ENCODE measurements at places on chromosomes 1 and 21. TPM values are rescaled to one million over a fixed set of nuclear protein-coding genes. Genes with fewer than 3 reads are reported as not detected.

DNA sequence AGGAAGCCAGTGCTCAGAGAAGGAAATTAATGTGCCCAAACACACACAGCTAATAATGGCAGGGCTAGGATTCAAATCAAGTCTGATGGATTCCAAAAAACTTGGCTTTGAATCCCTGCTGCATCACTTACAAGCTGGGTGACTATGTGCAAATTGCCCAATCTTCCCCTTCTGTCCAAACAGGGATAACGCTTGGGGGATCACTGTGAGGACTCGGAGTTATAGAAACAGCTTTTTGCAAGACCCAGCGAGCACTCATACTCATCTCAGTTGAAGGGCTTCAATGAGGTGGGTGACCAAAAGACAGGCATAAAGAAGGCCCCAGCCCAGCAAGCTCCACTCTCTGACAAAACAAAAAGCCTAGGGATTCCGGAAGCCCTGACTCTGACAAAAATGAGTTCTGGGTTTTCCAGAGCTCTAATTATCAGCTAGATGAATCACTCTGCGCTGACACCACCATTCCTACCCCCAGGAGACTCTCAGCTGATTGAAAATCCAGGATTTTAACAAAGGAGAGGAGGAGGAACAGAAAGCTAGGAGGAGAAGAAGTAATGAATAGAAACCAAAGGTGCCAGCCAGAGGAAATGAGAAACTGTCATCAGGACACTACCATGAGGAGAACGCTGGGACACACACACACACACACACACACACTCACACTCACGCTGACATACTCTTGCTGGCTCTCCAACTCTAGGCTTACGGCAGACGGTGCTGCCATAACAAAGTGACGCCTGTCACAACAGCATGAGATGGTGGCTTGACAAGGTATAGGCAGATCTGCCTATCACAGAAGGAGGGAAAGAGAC lies 1.6 kb upstream of the STK40 start:
- DNase-seq, result no peak

- DNase-seq, result no peak
These were observed 62.5 kb upstream of the ACTL8 start for GRCh38 chr1:17692645-17693044.

DNA sequence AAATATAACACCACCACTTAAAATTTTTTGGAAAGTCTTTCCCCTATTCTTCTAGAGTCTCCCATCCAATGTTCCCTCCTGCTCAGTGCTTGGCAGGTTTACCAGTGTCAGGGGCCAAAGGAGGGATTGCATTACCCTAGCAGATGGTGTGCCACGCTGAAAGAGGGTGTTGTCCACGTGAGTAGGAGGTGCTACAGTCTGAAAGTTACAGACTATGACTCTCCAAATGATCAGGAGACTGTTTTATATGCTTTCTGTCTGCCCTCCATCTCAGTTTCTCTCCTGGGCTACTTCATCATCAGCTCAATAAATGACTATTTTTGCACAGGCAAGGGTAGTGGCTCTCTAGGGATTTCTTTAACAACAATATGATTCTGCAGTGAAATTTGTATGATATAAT lies 31.3 kb upstream of the ANGPTL7 start:
- no peak for DNase-seq

DNA sequence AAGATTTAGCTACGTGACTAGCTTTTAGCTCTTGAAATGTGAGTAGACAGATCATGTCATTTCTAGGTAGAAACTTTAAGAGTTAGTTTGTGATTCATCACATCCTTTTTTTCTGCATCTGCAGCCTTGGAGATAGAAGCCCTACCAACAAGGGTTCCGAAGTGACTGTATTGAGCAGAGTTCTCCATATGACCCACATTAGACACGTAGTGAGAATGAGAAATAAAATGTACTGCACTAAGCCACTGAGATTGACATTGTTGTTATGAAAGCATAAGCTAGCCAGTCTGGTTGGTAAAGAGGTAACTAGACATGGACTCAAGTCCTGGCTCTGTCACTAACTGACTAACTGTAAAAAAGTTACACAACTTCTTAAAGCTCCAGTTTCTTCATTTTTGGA lies 296.1 kb downstream of the PDE4B start:
- DNase-seq, result no peak

GRCh38 chr1:196608390-196609369 lies at the start of gene KCNT2:
KCNT2 (minus strand) TSS chr1:196608440; CDS start chr1:196608309, 131 bp downstream.
- no peak for DNase-seq

DNA sequence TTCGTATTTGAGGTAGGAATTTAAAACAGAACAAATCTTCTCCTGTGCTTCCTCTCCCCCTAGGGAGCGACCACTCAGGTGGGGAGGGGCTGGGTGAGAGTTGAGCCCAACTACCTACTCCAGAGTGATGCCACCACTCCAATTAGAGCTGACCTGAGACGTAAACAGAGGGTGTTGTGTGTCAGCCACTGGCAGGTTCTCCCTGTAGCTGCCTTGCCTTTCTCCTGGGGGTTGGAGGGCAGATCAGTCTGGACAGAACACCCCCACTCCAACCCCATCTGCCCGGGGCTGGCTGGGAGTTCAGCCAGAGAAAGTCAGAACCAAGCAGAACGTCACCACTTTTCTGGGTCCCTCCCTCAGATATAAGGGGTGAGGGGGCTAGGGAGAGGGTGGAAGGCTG lies 2.0 kb downstream of the HPDL start:
- DNase-seq, result no peak

Gene KRTAP19-3
- not detected for total RNA-seq

Gene AQP10
- not detected for total RNA-seq

DNA sequence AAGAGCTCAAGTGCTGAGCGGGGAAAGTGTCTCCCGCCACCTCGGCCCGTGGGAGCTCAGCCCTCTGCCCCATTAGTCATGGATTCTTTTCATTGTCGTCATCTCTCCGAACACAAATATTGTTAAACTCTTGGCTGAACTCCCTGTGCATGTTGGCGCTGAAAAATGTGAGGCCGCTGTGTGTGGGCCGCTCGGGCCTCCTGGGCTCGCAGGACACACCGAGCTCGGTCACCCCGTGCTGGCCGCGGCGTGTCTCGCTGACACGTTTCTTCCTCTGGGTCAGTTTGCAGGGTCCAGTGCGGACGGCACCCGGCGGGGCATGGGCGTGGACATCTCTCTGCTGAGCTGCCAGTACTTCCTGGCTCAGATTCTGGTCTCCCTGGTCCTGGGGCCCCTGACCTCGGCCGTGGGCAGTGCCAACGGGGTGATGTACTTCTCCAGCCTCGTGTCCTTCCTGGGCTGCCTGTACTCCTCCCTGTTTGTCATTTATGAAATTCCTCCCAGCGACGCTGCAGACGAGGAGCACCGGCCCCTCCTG lies 25.6 kb downstream of the SLC45A1 start:
- no peak for DNase-seq

Gene MDM4
- total RNA-seq, result 46.9 TPM

- no peak for DNase-seq
These were observed 61.5 kb downstream of the ARHGEF16 start for GRCh38 chr1:3515774-3516480.

DNA sequence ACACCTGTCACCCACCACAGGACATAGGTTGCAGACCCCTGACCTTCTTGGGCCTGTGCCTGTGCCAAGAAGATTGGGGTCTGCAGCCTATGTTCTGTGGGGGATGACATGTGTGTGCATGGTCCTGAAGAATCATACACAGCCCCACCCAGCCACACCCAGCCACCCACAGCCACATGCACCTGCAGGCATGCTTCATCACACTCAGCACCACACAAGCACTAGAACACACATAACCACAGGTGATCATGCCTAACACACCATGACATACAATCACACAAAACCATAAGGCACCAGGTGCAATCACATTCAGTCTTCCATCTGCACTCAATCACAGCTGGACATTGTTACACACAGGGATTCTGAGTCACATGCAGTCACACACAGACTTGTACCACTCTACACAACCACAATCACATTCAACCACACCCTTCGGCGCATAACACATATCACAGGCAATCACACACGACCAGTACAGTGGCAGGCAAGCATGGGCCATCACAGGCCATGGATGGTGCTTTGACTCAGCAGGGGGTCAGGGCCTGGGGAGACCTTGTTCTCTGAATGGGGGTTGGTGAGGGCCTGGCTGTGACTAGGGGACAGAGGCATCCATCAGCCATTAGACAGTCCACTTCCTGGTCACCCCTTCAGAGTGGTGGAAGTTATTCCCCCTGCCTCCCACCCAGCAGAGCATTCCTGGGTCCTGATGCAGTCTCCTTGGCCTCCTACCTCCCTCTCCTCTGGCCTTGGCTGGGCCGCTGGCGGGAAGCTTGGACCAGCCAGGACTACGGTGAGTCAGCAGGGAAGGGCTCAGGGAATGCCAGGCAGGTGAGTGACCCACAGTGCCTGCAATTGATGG lies 44.3 kb upstream of the EPS8L3 start:
- no peak for DNase-seq

- DNase-seq, result no peak
These were observed 90.1 kb downstream of the PRDM16 start for GRCh38 chr1:3159121-3159520.

GRCh38 chr1:179197690-179198297 lies 31.7 kb downstream of the ABL2 start:
- DNase-seq, result no peak

DNA sequence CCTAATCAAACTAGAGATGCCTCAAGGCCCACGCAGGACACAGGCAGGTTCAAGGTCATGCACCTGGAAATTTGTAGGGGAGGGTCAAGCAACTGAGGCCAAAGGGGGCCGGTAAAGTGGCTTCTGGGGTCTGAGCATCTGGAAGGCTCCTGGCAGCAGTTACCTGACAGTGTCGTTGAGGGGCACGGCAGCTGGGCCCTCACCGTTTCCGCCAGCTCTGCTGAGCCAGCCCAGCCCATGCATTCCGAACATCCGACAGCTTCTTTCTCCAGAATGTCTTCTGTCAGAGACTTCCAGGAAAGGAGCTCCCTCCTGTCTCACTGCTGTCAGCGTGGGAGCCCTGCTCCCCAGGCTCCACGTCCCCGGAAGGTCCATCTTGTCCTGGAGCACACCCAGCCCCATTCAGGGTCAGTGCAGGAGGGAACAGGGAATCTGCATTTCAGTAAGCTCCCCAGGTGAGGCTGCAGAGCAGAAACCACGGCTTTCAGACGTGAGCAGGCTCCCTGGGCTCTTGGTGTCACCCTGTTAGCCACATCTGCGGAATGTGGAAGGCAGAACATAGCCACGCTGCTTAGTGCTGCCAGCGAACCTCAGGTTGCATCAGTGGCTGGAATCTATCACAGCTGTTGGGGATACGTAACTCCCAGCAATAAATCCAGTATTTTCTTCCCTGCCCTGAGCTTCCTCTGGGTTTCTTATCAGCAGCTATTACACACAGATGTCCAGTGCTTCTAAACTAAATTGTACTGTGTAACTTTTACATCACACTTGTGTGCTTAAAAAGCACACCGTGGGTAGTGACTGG lies 36.3 kb upstream of the FAM3B start:
- DNase-seq, result no peak

DNA sequence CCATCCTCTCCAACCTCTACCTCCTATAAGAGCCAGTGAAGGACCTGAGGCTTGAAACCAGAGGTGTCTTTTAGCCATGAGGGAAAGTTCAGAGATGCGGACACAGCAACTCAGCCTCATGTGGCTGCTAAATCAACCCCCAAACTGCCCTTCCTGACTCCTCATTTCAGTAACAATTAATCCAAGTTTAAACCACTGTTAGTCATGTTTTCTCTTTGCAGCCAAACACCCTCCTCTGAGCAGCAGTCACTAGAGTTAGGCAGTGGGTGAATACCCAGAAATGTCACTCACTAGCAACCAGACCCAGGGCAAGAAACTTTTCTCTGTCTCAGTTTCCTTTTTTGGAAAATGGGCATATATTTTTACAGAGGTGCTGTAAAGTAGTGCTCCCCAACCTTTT lies 71.2 kb downstream of the KCNJ15 start:
- DNase-seq, result no peak

DNA sequence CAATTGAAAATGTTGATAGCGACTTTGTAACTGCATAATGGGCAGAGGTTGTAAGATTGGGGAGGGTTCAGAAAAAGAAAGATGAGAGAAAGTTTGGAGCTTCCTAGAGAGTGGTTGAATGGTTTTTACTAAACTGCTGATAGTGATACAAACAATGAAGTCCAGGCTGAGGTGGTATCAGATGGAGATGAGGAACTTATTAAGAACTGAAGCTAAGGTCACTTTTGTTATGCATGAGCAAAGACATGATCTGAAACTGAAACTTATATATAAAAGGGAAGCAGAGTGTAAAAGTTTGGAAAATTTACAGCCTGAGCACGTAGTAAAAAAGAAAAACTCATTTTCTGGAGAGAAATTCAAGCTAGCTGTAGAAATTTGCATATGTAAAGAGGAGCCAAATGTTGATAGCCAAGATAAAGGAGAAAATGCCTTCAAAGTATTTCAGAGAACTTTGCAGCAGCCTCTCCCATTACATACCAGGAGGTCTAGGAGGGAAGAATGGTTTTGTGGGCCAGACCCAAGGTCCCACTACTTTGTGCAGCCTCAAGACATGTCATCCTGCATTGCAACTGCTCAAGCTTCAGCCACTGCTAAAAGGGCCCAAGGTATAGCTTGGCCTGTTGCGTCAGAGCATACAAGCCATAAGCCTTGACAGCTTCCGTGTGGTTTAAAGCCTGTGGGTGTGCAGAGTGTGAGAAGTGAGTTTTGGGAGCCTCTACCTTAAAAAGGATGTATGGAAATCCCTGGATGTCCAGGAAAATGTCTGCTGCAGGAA lies 843.9 kb downstream of the AMY1C start:
- no peak for DNase-seq

DNA sequence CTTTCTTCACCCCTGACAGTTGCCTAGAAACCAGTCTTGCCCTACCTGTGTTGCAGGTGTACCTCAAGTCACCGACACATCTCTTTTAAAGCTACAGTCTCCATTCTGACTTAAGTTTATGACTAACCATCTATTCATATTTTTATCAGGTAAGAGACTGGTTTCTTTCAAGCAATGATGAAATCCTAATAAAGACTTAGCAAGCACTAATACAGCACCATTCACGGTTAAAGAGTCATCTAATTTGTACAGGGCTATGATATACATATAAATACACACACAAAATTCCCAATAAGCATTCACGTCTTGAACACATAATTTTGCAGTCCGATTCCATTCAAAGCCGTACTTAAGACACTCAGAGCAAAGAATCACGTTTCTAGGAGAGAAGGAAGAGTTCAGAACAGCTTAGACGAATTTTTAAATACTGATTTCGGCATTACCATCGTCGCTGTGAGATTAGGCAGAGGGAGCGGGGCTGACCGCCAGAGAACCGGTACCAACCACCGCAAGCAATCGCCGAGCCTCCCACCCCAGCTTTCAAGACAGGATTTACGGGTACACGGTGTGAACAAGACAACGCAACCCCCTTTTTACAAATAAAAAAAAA lies 943 bp downstream of the ERRFI1 start:
- no peak for DNase-seq

- DNase-seq, result no peak
These were observed 69.8 kb downstream of the CR1 start for GRCh38 chr1:207565546-207566468.

Gene DBT
- total RNA-seq, result 6.5 TPM

DNA sequence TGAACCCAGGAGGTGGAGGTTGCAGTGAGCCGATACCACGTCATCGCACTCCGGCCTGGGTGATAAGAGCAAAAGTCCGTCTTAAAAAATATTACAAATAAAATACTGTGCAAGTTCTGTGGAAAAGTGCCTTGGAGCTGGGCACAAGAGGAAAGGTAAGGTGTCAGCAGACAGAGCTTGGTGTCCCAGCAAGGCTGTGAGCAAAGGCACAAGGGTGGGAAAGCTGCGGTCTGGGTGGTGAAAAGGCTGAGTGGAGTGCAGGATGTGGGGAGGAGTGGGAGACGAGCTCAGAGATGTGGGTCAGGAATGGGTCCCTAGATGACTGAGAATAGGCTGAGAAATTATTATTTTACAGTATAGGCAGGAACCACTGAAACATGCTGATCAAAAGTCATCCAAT lies 150.6 kb downstream of the RHOU start:
- DNase-seq, result no peak

Gene OR2T29
- total RNA-seq, result not detected
